AG04450 (cell line): ENCODE measurements at places on chromosomes 7 and 10.

DNA sequence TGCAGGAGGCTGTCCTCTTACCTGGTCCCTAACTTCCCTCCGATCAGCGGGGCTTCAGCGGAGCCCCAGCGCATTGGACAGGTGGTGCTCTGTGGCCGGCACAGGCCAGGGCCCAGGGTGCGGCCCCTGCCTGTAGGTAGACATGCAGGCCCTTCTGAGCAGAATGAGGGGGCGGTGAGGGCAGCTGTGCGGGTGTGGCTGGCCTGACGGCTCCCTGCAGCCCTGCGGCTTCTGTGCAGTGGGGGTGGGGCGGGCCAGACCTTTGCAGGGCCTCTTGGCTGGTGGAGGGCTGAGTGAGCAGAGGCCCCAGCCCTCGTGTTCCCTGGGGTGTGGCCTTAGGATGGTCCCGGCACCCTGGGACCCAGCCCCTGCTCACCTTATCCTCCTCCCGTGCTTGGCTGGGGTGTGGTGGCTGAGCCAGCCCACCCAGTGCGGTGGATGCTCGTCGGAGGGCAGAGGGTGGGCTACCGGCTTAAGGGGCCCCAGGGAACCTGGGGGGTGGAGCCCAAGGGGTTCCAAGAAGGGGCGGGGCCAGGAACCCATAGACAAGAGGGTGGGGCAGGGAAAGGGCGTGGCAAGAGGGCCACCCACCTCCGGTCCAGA is 175.2 kb upstream of the TNRC18 start:
- DNase-seq: no peak

GRCh38 chr10:126979311-126979710 is 74.1 kb downstream of the DOCK1 start:
- DNase-seq: no peak

DNA sequence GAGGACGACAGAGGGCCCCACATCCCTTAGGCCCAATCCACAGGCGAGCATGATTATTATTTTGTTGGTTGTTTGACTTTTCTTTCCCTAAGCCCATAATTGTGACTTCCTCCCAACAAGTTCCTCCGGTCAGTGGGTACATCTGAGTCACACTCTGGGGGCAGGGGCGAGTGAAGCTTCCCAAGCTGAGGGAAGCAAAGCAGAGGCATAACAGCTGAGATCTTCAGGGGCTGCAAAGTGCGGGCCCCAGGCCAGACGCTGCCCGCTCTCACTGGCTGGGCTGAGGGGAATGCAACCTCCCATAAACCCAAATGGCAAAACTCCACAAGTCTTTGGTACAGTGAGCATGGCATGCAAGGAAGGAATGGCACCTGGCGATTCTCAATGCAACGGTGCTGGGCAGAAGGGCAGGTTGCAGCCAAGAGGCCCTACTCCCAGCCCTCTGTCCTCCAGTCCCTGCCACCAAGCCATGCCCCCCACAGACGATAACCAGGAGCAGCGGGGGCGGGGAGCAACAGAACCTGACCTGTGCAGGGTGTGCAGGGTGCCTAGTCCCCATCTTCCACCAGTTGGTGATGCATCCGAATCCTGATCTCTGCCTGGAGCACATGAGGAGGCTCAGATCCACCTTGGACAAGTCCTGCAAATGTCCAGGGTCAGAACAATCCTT is 25.3 kb downstream of the TNS3 start:
- no peak for DNase-seq

GRCh38 chr7:128890306-128891109 is 20.0 kb downstream of the KCP start:
- no peak for DNase-seq

DNA sequence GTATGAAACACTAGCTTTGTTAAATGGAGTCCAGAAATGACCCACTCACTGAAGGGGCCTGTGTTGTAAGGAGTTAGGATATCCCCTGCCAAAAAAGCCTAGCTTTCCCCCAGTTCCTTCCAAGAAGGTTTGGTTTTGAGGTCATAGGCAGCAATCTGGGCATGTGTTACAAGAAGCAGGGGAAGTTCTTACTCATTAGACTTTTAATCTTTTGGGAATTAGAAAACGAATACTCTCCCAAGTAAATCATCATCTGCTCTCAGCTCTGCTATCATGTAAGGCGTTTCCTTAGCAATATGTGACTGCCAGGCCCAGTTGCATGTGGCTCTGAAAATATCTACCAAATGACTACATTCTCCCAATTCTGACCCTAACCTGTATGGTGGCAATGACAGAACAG is 3.7 kb downstream of the NOD1 start:
- DNase-seq: no peak

- DNase-seq: no peak
These were observed 93.5 kb upstream of the GJD4 start for GRCh38 chr10:35511647-35512046.

- no peak for DNase-seq
These were observed 35.0 kb downstream of the C10orf105 start for GRCh38 chr10:71684356-71685173.

- DNase-seq: no peak
These were observed 53.3 kb downstream of the ADCYAP1R1 start for GRCh38 chr7:31105256-31105950.

GRCh38 chr10:69496352-69497230 is 45.3 kb downstream of the TSPAN15 start:
- no peak for DNase-seq

GRCh38 chr10:14129770-14130169 is 201.0 kb downstream of the FRMD4A start:
- no peak for DNase-seq

- no peak for DNase-seq
These were observed 907.6 kb downstream of the KCNMA1 start for GRCh38 chr10:76729841-76730487.

DNA sequence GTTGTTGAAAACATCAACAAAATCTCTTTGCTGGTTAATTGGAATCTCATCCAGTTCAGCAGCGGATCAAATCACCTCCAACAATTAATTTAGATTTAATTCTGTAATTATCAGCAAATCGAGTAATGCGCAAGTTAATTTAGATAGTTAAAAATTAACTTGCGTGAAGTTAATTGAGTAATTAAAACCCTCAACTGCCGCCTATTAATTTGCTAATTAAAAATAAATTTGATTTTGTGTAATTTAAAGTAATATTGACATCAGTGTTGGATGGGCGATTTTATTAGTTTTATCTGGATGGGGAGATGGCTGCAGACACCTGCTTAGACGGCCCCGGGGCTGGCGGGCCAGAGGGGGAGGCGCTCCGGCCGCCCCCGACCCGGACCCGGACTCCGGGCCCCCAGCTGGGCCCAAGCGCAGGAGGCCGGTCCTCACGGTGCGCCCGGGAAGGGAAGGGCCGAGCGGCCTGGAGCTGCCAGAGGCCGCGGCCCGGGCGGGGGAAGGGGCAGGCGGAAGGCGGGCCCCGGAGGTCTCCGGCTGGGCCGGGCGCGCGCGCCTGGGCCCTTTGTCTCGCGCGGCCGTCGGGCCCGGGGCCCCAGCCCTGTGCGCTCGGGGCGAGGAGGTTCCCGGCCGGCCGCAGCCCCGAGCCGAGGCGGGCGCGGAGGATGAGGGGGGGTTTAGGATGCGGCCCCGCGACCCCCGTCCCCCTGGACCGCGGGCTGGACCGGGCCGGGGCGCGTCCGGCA is 3.3 kb upstream of the UNCX start:
- DNase-seq: no peak

DNA sequence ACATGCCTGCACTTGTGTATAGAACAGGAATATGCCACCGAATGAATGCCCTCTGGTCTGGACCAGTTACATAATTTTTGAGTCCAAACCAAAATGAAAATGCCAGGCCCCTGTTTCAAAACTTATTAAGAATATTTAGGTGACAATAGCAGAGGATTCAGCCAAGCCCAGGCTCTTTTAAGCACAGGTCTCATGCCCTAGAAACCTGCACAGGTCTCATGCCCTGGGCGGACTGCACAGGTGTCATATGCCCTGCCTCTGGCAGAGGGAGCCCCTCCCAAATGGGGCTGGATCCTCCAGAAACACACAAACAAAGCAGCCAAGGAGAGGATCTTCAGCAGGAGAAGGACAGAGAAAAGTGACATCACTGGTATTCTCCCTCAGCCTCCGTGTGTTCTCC is 605.4 kb upstream of the NRP1 start:
- DNase-seq: no peak

GRCh38 chr10:72270607-72271281 is 3.0 kb upstream of the DDIT4 start:
- no peak for DNase-seq

DNA sequence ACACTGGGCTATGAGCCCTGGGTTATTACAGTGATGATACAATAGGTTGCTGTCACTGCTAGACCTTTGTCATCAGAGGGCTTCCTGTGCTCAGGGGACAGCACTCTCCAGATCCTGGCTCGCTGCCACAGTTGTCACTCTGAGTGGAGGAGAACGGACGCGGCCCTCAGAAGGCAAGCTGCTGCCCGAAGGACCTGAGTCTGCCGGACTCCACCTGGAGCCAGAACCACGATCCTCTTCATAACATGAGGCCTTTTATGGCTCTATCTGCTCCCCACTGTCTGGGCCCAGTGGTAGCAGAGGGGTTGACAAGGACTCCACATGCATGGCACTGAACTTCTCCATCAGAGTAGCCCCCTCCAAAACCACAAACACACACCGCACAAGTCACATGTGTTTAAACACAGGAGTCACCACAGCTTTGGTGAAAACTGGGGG is 94.7 kb upstream of the EFCAB10 start:
- no peak for DNase-seq

- no peak for DNase-seq
These were observed 202.8 kb upstream of the NOBOX start for GRCh38 chr7:144606261-144606660.

DNA sequence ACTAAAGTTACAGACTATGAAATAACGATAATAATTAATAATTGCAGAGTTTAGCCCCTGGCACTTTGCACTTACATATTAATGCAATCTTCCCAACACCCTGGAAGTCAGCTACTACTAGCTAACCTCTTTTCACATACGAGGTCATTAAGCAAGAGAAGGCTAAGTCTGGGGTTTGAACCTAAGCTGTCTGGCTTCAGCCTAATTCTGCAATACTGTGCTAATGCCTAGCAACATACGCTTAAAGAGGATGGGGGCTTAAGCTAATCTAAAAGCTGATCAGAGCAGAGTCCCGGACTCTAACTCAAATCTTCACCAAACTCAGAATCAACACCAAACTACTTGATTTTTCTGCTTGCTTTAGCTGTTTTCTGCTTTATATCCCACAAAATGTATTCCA is 168.7 kb upstream of the GNAI1 start:
- no peak for DNase-seq
